GF-D8 (cell line): ENCODE measurements at places on chromosomes 13 and 19.

GRCh38 chr13:33940898-33941297 is 122.9 kb downstream of the RFC3 start:
- no peak for DNase-seq

- DNase-seq, result no peak
These were observed 18.5 kb upstream of the ATP11A start for GRCh38 chr13:112671359-112671758.

DNA sequence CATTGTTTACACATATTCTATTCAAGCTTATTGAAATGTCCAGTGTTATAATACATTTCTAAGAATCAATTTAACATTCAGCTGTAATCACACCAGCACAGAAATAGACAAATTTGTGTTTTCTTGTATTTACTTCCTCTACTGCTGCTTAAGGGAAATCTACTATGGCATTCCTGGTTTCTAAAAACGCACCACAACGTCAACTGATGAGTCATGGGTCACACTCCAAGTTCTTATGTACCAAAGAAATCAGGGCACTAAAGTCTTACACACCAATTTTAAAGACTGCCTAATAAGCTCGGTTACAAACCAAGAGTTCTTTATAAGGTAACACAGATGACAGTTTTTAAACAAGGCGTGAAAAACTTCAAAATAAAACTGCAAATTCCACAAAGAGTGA is 13.2 kb downstream of the LNX2 start:
- DNase-seq, result no peak

DNA sequence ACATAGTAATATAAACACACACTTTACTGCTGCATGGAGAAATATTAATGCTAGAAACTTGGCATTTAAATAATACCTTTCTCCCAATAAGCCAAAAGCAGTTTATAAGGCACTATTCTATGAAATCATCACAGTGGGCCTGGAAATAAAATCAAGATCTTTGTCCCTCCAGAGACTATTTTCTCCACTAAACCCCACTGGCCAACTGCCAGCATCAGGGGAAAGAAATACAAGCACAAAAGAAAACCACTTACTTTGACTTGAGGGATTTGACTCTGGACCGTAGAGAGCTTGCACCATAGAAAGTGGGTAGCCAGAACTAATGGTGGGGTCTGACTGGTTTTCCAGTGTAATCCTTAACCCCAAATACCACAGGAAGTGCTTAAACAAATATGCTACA is 71.9 kb downstream of the DCLK1 start:
- no peak for DNase-seq

GRCh38 chr13:92074658-92075057 is 676.2 kb downstream of the GPC5 start:
- no peak for DNase-seq

GRCh38 chr19:4297901-4298809 is 4.0 kb downstream of the TMIGD2 start:
- no peak for DNase-seq

DNA sequence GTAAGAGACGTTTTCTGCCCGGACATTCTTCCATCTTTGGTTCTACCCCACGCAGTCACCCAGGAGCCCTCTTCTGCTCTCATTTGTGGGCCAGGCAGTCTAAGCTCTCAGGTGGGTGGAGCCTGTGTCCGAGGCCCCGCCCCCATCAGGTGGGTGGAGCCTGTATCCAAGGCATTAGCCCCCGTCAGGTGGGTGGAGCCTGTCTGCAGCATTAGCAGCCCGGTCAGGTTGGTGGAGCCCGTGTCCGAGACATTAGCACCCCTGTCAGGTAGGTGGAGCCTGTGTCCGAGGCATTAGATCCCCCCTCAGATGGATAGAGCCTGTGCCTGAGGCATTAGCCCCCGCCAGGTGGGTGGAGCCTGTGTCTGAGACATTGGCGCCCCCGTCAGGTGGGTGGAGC is 45.5 kb upstream of the C13orf46 start:
- no peak for DNase-seq

GRCh38 chr13:113143466-113144254 is 14.8 kb upstream of the PROZ start:
- no peak for DNase-seq

DNA sequence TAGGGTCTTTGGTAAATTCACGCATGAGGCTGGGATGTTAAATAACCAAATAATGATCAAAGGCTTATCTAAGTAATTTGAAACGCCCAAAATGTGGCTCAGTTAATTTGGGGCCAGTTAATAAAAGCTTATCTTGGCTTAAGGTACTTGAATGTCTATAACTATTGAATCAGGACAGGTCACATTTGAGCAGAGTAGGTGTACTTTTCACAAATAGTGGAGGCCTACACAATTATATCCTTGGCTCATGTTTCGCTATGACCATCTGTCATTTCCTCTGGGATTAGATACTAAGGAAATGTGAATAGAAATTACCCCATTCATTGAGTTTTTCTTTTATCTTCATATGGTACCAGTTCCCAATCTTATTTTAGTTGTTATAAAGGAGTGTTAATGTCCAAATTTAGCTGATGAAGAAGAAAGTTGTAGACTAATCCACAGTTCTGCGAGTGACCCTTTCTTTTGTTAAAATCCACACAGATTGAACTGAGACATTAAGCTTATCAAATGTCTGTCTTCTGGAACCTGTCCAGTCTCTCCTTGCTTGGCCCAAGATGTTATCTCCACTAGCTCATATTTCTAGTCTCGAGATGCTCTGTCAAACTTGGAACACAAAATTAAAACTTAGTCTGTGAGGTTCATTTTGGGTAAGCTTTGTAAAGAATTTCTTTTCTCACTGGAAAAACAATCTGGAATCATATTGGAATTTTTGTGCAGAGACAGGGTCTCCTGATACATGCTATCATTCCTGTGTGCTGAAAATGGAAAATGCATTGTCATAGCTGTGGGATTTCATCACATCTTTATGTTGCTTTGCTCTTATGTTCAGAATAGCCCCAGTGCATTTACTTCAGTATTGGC is 31.0 kb downstream of the SLAIN1 start:
- no peak for DNase-seq

DNA sequence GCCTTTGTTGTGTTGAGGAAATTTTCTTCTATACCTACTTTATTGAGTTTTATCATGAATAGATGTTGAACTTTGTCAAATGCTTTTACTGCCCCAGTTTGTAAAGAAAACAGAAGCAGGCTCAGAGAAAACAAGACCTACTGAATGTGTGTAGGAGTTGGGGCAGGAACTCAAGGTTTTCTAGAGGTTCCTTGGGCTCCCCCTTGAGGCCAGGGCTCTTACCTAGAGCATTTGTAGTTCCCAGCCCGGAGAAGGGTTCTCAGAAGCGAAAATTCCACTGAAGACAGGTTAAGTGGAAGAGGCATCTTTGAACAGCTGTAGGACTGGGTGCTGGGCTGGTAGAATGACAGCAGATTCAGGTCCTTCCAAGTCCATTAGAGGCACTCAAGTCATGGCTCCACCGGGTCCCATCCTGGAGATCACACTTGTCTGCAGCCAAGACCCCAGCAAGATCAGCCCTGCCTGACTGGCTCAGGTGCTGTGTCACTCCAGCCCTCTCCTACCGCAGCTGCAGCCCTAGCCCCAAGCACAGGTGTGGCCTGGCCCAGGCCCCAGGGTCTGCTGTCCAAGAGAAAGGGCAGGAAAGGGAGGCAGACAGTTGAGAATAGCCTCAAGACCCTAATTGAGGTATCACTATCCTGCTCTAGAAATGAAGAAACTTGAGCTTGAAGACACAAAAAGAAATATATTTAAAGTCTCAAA is 425.5 kb downstream of the PCDH20 start:
- DNase-seq, result no peak

DNA sequence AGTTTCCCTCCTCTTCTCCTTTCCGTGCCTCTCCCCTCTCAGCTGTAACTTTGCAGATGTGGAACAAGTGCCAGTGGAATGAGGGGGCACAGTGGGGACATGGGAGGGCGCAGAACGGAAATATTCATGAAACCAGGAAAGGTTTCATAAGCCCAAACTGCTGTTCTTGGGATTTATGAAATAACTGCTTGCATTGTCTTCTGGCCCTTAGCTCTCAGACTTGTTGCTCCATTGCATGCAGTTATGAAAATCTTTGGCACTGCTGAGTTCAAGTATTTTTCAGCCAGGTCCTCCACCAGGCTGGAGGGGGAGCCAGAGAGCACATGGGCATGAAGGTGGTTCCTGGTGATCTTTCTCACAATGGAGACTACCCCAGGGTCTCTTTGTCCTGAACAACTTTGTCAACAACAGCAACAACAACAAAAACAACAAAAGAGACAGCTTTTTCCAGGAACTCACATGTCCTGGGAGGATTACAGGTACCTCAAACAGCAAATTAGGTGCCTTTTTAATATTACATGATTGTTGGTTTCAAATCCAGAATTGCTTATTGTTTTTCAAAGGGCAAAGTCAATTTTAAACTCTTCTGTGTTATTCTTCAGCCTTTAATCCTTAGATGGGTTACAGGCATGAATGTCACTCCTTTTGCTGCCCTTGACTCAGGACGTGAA is 1.5 kb downstream of the RGCC start:
- DNase-seq, result peak; percentile 86

- DNase-seq, result no peak
These were observed 1.8 kb downstream of the ZFR2 start for GRCh38 chr19:3866910-3867638.

- DNase-seq, result no peak
These were observed 35.0 kb upstream of the TNFSF11 start for GRCh38 chr13:42538996-42539395.

DNA sequence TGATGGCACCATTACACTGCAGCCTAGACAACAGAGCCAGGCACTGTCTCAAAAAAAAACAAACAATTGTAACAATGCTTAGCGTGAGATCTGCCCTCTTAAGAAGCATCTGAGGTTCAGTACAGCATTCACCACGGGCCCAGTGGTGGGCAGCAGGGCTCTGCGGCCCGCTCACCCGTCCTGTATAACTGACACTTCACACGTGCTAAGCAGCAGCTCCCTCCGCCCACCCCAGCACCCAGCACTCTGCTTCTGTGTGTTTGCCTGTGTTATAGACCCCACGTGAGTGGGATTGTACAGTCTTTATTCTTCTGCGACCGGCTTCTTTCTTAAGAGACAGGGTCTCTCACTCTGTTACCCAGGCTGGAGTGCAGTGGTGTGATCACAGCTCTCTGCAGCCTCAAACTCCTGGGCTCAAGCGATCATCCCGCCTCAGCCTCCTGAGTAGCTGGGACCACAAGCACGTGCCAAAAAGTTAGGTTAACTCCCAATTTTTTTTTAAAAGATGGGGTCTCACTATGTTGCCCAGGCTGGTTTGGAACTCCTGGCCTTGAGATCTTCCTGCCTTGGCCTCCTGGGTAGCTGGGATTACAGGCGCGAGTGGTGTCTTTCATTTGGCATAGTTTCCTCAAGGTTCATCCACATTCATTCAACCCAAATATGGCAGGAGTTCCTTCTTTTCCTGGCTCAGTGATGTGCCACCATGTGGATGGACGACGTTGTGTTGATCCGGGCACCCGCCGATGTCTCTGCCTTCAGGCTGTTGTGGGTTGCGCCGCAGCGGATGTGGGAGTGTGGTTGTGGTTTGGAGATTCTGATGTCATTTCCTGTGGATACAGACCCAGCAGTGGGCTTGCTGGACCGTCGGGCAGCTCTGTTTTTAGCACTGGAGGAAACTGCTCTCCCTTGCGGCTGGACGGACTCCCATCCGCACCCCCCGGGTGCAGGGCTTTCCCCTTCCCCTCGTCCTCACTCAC is 170.0 kb downstream of the KDM4B start:
- DNase-seq, result peak; percentile 93

- no peak for DNase-seq
These were observed 561 bp upstream of the GJA3 start for GRCh38 chr13:20161275-20161950.
